ENCODE measurements at places on chromosomes 2 and 18.

DNA sequence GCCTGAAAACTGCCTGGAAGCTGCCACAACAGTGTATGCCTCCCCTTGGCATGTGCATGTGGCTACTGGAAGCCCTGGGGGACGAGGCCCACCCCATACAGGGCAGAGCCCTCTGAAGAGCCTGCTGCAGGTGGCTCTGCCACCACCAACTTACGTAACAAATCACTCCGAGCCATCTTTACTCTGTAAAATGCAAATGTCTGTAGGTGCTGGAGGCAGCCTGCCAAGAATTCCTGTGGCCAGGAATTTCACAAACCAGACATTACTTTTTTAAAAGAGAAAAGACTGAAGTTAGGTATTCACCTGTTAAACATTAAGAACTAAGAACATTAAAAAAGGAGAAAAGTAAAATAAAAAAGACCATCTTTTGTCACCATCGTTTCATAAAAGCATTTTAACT, 106.3 kb downstream of the GPR39 start:
- DNase-seq: no peak

GRCh38 chr18:58660915-58661314, 10.3 kb upstream of the MALT1 start:
- no peak for DNase-seq

- DNase-seq: no peak
These were observed 848.2 kb upstream of the NRXN1 start for GRCh38 chr2:51880153-51880552.

GRCh38 chr2:147463881-147464520, 380.8 kb upstream of the ACVR2A start:
- no peak for DNase-seq

- DNase-seq: no peak
These were observed 48.1 kb upstream of the SIGLEC15 start for GRCh38 chr18:45777393-45777792.

DNA sequence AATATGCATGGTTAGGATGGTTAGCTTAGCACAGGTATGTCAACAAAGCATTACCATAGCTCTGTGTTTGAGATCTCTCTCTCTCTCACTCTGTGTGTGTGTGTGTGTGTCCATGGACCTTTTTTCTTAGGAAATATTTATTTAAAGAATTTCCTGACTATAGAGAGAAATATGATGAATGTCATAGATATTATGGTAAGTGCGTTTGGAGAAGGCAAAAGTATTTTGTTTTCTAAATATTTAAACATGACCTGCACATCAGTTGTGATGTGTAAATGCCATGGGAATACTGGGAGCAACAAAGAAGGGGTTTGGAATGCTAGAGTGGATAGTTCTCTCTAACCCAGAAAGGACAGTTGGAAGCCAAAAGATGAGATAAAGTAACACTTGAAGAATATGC, 3.9 kb upstream of the TMEM178A start:
- DNase-seq: no peak

DNA sequence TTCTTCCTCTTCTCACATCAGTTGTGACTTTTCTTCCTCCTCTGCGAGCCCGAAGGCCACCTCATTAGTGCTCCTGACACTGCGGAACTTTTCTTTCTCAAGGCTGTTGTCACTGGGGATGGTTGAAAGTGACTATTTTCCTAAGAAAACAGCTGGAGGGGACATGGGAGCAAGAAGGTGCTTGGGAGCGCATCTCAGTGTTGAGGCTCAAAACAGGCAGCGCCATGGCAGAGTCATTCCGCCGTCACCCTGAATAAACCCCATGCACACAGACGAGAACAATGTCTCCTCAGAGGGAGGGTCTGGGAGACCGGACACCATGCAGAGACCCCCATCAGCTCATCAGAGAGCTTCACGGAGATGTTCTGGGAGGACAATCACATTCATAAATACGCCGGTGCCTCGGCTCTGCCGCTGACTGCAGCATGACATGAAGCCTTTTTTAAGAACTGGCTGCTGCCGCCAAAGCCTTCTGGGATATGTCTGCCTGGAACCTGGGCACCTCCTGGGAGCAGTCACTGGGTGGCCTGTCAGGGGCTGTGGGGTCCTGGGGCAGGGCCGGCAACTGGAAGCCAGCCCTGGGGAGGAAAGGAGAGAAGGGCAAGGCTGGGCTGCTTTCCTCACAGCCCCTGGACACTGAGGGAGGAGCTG, 19.2 kb downstream of the ATOH8 start:
- DNase-seq: no peak

DNA sequence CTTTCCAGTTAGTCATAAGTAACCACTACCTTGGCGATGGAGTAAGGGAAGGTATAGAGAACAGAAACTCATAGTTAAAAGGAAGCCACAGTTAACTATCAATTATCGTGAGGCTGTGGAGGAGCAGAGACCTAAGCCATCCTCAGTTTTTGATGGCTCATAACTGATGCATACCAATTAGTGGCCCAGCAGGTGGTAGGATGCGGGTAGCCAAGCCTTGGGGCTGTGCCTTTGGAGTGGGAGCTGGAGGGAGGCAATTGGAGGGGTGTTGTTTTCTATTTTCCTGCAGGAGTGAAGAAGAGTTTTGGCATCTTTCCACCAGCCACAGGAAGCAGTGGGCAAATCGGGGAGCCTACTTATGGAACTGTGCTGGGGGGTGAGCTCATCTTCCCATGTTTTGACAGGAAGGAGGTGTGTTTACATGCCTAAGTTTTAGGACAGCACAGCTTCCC, 194.8 kb downstream of the TPGS2 start:
- no peak for DNase-seq

GRCh38 chr2:239198221-239198620, 202.6 kb downstream of the HDAC4 start:
- no peak for DNase-seq

- DNase-seq: no peak
These were observed 60.5 kb downstream of the HK2 start for GRCh38 chr2:74894272-74894981.

DNA sequence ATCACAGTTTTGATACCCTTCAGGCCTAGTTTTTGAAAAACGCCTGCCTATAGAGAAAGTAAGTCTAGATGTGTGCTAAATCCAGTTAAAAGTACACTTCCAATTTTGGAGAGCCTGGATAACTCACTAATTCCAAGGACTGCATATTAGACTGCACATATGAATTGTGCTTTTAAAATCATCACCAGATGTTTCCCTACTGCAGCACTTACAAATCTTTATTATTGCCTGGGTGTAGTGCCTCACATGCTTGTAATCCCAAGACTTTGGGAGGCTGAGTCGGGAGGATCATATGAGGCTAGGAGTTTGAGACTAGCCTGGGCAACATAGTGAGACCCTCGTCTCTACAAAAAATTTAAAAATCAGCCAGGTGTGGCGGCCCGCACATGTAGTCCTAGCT, 35.9 kb upstream of the HTR2B start:
- DNase-seq: no peak

- no peak for DNase-seq
These were observed 102.4 kb downstream of the COL3A1 start for GRCh38 chr2:189076572-189076971.

All from frontal cortex (tissue), 4 donors.